ENCODE measurements at places on chromosomes 5 and 9.

GRCh38 chr5:90606539-90606938 is 47.9 kb downstream of the ADGRV1 start:
- no peak for DNase-seq

- no peak for DNase-seq
Measured at GRCh38 chr5:170471551-170472178, 32.2 kb upstream of the KCNIP1 start.

GRCh38 chr9:134502266-134502791 is 139.3 kb upstream of the COL5A1 start:
- DNase-seq, result no peak

GRCh38 chr9:108663422-108663821 is 192.4 kb downstream of the ACTL7B start:
- no peak for DNase-seq

GRCh38 chr9:27665136-27665535 is 91.9 kb upstream of the C9orf72 start:
- DNase-seq, result no peak

DNA sequence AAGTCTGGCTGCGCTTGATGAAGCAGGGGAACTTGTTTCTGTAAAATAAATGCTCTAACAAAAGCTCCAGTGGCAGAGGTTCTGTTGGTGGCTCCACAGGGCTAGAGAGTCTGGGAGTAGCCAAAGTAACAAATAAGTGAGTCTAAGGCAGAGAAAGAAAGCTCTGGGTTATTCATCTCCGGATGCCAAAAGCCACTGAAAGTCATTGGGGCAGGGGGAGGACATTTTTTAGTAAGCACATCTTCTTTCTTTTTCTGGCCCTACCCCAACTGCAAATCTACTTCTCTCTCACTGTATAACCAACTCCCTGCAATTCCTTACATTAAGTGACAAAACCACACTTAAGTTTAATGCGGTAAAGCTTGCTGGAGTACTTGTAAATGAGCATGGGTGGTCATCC is 141.6 kb downstream of the INSYN2B start:
- no peak for DNase-seq

DNA sequence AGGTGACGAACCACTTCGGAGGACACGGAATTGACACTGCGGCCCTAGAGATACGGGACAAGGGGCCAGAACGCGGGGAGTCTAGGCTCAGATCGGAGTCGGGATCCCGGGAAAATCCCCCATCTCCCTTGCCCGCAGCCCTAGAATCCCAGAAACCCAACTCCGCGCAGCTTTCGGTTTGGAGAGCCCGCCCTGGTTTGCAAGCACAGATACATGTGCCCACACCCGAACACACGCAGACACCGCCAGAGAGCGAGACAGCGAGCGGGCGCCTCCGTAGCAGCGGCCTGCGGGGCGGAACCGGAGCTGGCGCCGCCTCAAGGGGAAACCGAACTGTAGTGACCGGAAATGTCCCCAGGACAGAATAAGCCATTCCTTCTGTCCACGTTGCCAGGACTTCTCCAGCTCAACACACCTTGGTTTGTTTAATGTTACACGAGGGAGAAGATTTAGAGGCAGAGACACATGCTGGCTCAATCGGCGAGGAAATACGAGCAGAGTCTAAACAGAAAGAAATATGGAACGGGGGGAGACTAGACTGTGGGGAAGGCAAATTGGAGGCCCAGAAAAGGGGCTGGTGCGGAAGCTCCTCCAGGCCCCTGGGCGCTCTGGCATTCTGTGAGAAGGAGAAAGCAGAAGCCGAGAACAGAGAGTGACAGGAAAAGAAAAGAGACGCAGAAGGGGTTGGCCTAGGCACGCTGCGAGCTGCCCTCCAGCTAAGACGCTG is 2.9 kb upstream of the PAX5 start:
- DNase-seq, result no peak

GRCh38 chr5:146527785-146528184 is 11.8 kb upstream of the GPR151 start:
- DNase-seq, result no peak

DNA sequence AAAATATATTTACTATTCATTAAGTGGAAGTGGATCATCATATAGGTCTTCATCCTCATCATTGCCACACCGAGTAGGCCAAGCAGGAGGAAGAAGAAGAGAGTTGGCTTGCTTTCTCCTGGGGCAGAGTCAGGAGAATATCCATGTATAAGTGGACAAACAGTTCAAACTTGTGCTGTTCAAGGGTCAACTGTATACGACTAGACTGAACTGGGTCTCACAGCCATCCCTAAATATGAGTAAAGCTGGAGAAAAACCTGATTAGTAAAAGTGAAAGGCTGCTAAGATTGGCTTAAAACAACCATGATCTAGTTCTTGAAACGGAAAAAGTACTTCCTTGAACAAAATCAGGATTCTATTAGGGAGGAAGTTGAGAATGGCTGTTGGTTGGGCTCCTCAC is 276.7 kb upstream of the ADRA1B start:
- no peak for DNase-seq

- DNase-seq, result no peak
Measured at GRCh38 chr5:88244686-88245085, 24.0 kb downstream of the TMEM161B start.

GRCh38 chr5:75964008-75964407 is 119.2 kb upstream of the SV2C start:
- DNase-seq, result no peak

GRCh38 chr5:114858665-114859437 is 310.9 kb downstream of the TRIM36 start:
- no peak for DNase-seq

DNA sequence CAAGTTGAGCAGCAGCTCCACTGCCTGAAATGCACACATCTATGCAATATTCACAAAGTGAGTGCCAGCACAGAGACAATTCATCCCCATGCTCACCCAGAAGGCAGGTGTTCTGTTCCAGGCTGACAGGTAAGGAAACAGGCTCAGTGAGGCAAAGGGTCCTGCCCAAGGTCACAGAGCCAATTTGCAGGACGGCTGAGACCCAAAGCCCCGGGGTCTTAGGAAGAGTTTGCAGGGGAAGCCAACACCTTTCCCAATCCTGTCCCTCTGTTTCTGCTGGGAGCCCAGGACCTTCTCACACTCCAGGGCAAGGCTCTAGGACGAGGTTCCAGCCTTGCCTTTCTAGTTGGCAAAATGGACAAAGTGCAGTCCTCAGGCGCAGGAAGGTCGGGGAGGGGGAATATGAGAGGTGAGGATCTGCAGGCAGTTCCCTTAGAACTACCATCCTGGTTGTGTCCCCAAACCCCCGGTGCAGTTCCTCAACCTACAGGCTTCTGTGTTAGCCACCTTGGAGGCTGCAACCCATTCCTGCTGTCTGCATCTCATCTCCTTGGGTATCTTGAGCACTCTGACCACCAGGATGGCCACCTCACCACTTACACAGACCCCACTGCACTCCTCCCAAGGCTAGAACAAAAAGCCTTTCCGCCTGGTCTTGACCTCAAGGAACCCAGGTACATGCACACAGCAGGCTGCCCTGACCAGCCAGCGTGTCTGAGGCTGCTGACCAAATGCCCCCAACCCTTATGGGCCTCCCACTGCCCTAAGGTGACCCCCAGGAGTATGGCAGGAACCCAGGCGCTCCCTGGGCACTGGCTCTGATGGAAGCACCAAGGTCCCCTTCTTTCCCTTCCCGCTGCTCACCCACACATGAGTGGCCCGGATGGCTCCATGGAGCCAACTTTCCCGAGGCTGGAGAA is 1.9 kb upstream of the BRD3 start:
- DNase-seq, result no peak

DNA sequence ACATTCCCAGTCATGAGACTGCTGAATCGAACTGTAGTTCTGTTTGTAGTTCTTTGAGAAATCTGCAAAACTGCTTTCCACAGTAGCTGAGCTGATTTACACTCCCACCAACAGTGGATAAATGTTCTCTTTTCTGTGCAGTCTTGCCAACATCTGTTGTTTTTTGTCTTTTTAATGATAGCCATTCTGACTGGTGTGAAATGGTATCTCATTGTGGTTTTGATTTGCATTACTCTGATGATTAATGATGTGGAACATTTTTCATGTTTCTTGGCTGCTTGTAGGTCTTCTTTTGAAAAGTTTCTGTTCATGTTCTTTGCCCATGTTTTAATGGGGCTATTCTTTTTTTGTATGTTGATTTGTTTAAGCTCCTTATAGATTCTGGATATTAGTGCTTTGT is 187.3 kb upstream of the TLE4 start:
- DNase-seq, result no peak

DNA sequence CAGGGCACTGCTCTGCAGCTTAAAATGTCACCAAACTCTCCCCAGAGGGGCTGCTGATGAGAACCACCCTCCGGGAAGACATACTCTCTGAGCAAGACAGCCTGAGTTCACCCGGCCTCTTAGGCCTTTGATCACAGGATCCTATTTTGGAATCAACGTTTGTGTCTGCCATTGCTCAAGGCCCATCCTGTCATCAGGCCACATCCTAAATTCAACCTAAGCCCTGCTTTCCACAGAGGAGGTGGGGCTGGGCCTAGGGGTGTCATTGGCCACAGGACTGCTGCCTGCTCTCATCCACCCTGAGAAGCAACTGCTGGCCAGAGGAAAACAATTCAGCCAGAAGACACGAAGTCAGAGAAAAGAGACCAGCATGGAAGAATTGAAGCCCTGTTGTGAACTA is 351.1 kb upstream of the IRX2 start:
- DNase-seq, result no peak

GRCh38 chr5:125150041-125150669 is 403.7 kb upstream of the ZNF608 start:
- DNase-seq, result no peak

- DNase-seq, result no peak
Measured at GRCh38 chr9:26169708-26170107, 491.5 kb upstream of the TUSC1 start.

GRCh38 chr5:37867654-37868053 is 27.8 kb upstream of the GDNF start:
- peak; percentile 37 for DNase-seq

- no peak for DNase-seq
Measured at GRCh38 chr5:40626801-40627200, 52.9 kb upstream of the PTGER4 start.

GRCh38 chr5:172525996-172526360 is 71.7 kb upstream of the SH3PXD2B start:
- DNase-seq, result no peak

GRCh38 chr5:136191304-136192014 is 1.5 kb downstream of the SMIM32 start:
- no peak for DNase-seq

DNA sequence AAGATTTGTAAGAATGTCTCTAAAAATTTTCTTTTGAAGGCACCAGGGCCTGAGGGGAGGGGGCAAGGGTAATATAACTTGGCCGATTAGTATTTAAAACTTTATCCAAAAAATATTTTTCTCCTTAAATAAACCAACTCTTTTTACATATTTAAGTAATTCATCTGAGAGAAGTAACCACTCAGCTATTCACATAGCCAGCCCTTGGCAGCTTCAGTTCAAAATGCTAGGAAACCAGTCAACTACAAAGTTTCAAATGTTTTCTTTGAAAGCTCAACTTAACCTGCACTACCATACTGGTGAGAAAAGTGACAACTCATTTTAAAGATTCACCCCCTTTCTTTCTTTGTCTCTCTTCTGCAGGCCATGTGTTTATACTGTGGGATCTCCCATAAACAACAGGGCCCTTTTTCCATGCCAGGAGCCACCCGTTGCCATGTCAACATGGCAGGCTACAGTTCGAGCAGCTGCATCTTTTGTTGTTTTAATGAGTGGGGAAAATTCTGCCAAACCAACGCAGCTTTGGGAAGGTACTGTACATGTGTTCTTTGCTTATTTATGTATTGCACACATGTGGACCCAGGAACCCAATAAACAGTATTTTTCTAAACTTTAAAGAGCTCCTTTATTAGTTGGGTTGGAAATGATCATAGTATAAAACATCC is 46.3 kb downstream of the AOPEP start:
- peak; percentile 28 for DNase-seq

DNA sequence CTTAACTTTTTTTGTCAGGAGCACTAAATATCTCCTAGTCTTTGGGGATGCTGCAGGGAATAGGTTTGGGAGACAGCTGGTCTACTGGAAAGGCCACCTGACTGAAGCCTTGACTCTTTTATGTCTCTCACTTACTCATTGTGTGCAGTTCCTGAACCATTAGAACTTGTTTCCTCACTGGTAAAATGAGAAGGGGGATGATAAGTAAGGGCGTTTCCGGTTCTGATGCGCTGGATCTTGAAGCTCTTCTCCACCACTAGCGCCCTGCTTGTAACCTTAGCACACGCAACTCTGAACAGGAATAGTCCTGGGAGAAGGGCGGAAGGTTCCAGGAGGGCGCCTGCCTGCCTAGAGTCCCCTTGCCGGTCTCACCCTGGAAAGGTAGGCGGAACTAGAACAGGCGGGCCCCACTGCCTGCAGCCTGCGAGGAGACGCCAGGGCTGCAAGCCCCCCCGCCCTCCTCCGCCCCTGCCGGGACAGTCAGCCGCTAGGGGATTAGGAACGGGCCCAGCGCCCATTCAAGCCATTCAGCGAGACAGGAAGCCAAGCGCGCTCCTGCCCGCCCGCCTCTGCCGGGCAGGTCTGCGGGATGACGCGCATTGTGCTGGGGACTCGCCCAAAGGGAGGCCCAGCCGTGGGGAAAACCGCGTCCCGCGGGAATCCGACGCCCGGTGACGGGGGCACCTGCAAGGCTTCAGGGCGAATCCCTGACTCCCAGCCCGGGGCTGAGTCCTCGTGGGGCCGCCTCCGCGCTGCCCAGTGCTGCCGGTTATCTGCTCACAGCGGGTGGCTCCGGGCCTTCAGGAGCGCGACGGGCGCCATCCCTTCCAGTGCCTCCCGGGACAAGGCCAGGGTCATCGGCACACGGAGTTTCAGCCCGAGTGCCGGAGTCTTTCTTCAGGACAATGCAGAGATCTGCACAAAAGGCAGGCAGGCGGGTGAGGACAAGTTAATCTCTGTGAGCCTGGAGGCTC is 44.0 kb upstream of the XPA start:
- peak; percentile 65 for DNase-seq

DNA sequence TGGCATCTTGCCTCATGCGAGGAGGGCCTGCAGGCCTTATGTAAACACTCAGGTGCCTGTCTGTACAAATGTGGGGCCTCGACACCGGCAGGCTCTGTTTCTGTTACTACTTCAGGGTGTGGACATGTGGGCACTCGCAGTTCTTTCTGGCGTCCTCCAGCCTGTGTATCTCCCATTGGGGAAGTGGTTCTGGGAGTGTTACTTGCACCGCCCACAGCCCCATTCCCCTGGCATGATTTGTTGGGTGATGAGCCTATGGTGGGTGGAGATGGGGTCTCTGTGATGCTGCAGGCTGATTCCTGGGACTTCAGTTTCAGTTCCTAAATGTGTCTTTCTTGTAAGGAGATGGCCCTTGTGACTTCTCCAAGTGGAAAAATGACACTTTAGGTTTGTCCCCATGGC is 82.1 kb upstream of the PITX1 start:
- DNase-seq, result no peak

DNA sequence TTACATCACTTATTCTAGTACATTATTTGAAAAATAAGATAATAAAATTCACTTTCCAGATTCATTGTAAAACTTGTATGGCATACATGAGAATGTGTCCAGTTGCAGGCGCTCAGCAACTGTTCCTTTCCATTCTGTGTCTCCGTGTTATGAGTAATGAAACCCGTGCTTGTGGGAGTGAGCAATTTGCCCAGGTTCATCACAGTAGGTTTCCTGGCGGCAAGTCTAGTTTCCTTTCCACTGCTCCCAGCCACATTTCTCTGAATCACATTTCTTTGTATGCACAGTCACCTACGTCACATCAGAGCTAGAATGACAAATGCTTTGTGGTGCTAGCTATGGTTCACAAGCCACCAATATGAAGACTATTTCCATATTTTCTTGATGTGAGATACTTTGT is 39.9 kb downstream of the MOCS2 start:
- no peak for DNase-seq

- DNase-seq, result no peak
Measured at GRCh38 chr5:35538198-35538931, 79.3 kb upstream of the SPEF2 start.

All from hepatic stellate cell (primary cell).